ENCODE measurements at places on chromosomes 11 and 22.
A peak's percentile ranks its signal among the peaks of the same experiment; 100 is the strongest.

DNA sequence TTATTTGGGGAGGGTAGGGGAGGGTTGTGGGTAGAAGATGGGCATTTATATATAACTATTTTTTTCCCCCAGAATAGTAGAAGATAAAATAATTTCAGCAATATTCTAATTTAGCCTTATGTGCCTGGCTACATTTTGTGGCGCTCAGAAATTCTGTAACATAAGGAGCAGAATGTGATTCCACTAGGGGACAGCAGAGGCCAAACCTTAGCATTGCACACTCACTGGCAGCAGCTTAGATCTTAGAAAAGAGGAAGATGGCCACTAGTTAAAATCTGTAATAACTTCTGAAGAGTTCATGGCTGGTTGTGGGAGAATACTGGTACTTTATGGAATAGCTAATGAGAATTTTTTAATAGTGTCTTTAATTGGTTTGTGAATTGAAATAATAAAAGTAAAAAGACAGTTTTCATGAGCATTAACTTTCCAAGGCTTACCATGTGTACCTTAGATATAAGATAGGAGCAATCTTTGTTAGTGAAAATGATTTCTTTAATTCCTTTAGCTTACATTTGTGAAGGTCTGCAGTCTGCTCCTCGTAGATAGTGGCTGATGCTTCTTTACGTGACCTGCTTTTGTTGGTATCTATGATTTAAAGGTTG lies 33.1 kb downstream of the DDX10 start:
- peak; percentile 44 for DNase-seq

GRCh38 chr11:38226684-38227083 lies 1628.6 kb upstream of the RAG2 start:
- DNase-seq = no peak

DNA sequence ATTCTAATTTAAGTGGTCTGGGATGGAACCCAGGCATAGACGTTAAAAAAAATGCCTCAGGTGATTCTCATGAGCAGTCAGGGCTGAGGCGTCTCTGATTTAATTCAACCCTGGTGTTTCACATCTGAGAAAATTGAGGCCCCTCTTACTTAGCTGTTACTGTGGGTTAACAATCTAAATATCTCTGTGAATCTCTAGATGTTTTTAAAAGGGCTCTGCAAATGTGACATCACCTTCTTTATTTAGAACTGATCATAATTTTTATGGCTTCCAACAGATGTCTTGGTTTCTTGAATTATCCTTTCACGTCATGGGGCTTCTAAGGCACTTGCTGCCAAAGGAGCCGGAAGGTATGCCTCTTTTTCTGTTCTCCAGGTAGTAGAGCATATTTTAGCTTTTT lies 76.1 kb upstream of the LIN7C start:
- DNase-seq = no peak

DNA sequence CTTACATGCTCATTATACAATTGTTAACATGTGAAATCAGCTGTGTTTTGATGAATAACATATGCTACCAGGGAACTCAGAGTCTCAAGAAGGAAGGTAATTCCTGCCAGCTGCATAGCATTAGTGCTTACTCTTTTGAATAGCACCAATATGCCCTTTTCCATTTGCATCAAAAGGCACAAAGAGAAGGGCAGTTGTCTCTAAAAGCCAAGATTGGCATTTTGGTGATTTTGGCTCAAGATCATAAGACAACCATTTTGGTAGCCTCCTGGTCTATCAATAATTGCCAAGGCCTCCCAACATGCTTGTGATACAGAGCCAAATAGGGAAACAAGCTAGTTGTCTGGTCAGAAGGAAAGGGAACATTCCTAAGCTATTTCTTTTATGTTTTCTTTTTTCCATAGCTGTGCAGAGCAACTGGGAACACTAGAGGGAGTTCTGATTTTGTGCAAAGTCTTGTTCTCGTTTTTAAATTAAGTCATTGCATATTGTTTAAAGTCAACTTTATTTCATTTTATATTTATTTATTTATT lies 416.7 kb upstream of the CHORDC1 start:
- DNase-seq = no peak

DNA sequence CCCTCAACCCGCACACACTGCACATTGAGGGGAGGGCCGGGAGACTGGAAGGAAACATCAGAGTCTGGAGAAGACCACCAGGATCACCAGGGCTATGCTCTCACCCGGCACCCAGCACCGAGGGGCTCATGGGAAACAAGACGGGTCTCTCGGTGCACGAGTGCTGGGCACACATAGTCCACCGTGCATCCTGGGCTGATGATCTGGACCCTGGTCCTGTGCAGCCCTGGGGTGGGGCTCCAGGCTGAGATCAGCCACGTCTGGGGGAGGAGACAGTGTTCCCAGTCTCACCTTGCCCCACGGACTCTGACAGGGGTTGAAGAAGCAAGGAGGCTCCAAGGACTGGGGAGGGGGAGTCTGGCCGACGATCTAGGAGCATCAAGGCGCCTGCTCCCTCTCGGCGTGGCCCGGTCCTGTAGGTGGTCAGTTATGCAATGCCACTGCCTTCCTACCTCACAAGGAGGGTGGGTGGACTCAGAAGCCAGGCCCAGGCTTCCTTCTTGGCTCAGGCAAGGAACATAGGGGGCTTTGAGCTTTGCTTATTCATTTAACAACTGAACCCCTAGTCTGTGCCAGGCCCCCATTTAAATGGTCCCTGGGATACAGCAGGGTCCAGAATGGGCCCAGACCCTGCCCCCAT lies 11.4 kb upstream of the CD81 start:
- no peak for DNase-seq

- DNase-seq = no peak
These were observed 4.5 kb downstream of the CD81 start for GRCh38 chr11:2381494-2382128.

GRCh38 chr22:33539902-33540751 lies 380.1 kb downstream of the LARGE1 start:
- no peak for DNase-seq

DNA sequence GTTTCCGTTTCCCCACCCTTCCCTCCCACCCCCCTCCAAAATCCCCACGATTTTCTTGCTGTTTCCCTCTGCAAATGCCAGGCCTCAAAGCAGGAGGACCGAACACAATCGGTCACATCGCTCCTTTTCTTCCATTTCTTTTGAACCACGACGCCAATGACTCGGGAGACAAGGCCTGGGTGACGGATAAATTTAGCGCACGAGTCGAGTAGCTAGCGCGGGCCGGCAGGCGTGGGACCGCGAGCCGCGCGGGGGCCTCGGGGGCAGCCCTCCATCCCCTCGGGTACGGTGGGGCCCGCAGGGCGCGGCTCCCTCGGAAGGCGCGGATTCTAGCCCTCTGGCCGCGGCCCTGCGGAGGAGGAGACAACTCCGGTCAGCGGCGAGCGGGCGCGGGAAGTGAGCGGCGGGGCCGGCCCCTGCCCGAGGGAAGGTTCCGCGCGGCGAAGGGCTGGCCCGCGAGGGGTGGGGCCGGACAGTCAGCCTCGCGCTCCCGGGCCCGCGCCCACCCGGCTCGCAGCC lies 414 bp downstream of the JOSD1 start:
- DNase-seq = no peak

- no peak for DNase-seq
These were observed 8.0 kb upstream of the CTSD start for GRCh38 chr11:1771700-1772099.

- no peak for DNase-seq
These were observed 92.3 kb upstream of the SLC25A18 start for GRCh38 chr22:17470880-17471500.

DNA sequence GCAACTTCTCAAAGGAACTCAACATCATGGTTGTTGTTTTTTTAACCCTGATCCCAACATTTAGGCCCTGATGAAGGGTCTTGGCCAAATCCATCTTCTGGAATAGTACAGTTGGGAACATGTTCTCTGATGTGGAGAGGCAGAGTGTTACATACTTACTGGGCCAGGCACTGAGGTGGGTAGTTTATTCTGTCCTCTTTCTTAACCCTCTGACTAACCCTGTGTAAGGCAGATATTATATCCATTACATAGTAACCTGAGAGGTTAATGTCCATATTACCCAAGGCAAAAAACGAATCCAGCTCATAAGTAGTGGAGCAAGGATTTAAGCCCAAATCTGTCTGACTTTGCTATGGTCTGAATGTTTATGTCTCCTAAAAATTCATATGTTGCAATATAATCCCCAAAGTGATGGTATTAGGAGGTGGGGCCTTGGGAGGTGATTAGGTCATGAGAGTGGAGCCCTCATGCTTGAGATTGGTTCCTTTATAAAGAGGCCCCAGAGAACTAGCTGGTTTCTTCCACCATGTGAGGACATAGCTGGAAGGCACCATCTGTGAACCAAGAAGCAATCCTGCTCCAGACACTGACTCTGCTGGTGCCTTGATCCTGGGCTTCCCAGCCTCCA lies 16.3 kb downstream of the PPFIBP2 start:
- no peak for DNase-seq

- DNase-seq = no peak
These were observed 35.0 kb downstream of the ZBTB16 start for GRCh38 chr11:114094516-114094915.

- peak; percentile 49 for DNase-seq
These were observed 437 bp downstream of the KIAA0930 start for GRCh38 chr22:45240104-45240809.

DNA sequence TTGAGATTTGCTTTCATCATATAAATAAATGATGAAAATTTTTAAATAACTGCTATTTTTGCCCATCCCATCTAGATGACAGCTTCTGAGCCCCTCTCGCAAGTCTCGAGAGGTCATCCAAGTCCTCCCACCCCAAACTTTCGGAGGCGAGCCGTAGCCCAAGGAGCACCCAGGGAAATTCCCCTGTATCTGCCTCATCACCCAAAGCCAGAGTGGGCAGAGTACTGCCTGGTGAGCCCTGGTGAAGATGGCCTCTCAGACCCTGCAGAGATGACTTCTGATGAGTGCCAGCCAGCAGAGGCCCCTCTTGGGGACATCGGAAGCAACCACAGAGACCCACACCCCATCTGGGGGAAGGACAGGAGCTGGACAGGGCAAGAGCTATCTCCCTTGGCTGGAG lies 83.9 kb upstream of the PARVA start:
- DNase-seq = no peak

GRCh38 chr22:24088816-24089215 lies 77.7 kb downstream of the CABIN1 start:
- DNase-seq = no peak

GRCh38 chr11:75563978-75564552 lies 2.0 kb downstream of the SERPINH1 start:
- DNase-seq = no peak

DNA sequence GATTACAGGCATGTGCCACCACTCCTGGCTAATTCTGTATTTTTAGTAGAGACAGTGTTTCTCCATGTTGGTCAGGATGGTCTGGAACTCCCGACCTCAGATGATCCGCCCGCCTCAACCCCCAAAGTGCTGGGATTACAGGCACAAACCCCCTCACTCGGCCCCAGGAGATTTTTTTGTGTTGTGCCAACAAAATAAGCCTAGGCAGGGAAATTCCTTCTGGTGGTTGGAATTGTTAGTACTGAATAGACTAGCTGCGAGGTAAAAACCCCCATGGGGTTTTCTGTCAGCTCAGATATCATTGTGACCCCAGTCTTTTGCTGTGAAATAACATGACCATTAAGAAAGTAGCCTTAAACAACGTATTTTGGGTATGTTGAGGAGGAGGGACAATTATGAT lies 144.9 kb downstream of the BCR start:
- DNase-seq = no peak

DNA sequence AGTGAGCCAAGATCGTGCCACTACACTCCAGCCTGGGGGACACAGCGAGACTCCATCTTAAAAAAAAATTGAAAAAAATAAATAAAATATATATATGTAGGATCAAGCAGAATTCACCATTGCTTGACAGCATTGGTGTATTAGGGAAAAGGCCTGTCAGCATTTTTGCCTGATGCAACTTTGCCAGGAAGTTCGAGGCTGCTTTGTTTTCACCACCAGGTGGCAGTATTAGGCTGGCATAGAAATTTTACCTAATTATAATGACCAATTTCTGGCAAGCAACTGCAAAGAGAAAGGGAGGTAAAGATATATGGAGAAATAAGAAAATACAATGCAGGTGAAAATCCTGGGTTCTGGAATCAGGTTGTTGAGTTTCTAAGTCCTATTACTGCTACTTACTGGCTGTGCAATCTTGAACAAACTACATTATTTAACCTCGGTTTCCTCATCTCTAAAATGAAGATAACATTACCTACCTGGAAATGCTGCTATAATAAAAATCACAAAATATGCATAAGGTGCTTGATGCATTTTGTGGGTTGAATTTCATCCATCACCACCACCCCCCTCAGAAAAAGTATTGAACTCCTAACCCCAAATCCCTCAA lies 24.7 kb downstream of the LAYN start:
- peak; percentile 42 for DNase-seq

- no peak for DNase-seq
These were observed 171.1 kb upstream of the SEZ6L start for GRCh38 chr22:25997886-25998775.

- DNase-seq = no peak
These were observed 44.5 kb upstream of the TEAD1 start for GRCh38 chr11:12629601-12630313.

GRCh38 chr11:8268530-8269400 lies 5.1 kb upstream of the LMO1 start:
- DNase-seq = no peak

- no peak for DNase-seq
These were observed 10.8 kb upstream of the CYP2R1 start for GRCh38 chr11:14902650-14903350.

GRCh38 chr22:47457021-47457420 lies 694.6 kb downstream of the TBC1D22A start:
- no peak for DNase-seq

DNA sequence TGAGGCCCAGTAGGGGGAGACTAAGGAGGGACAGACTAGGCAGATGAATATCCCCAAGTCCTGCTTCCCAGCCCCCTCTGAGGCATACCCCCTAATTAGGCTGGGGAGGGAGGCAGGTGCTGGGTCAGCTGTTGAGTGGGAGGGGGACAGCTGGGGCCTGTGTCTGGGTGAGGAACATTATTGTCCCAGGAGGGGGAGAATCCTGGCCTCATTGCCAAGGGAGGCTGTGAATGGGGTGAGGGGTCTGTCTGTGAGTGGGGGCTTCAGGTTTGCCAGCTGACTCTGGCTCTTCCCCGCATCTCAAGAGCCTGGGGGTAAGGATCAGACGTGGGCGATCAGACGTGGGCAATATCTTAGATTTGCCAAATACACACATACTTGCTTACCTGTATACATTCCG lies 2.1 kb downstream of the INPPL1 start:
- no peak for DNase-seq

DNA sequence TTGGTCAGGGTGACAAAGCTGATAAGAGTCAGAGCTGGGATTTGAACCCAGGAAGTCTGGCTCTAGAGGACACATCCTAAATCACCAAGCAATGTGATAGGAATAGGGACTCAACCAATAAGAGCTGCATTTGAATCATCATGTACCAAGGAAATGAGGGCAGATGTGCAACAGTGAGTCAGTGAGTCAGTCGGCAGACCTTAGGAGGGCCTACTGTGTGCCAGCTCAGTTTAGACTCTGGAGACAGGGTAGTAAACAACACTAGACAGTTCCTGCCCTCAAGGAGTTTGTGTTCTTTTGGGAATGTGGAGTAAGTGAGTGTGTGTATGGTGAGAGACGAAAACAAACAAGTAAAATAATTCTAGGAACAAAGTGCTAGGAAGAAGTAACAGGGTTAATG lies 11.2 kb downstream of the IL10RA start:
- no peak for DNase-seq

Measured in GM19239 (cell line).